ENCODE measurements at places on chromosomes 12 and 14.

DNA sequence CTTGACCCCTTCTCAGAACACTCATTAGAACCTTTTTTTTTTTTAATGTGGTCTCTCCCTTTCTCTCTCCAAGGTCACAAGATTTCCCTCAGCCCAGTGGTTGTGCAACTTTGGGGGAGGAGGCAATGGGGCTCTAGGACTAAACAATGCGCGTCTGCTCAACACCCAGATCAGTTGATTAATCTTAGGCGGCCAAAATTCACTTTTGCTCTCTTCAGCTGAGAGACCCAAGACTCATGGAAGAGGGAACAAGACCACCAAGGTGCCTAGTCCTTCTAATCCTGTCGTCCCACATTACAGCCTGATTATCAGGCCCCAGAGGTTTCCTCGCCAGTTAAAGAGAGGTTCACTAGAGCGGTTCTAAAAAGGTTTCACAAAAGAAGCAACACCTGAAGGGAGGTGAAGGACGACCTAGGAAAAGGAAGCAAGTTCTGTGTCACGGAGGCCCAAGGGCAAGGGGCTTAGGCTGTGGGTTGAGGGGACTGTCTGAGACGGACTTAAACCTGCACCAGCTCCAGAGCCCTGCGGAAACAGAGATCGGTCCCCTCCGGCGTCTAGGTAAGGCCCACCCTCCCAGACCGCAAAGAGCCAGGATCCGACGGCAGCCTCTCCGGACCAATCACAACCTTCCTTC is 824 bp upstream of the TARBP2 start:
- DNase-seq, result no peak

- no peak for DNase-seq
Observed at GRCh38 chr12:130435331-130435730, 97.6 kb downstream of the PIWIL1 start.

DNA sequence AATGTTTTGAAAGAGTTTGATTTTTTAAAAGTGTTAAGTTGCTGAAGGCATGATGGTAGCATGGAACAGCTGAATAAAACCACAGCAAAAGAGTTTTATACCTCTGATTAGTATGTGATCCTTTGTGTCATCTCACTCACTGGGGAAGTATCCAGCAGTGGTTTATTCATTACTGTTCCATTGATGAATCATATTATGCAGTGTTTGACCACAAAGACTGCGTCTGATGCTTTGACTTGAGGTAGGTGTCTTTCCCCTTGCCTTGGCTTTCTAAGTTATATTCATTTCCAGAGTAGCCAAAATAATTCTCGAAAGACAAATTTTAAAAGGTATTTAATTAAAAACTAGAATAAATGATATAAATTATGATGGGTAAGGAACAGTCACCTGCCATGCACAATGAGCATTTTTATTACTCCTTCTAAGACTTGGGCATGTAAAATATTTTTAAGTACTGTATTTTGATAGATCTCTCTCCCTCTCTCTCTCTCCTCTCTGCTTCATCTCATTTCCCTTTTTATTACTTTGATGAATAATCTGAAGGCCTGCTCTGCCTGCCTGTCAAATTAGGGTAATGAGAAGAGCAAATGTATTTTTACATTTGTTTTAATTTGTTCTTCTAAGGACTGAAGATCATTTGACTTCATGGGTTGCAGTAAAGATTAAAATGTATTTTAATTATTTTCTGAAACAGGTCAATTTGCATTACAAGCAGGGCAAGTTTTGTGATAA is 164.9 kb downstream of the NAV3 start:
- DNase-seq, result no peak

- no peak for DNase-seq
Observed at GRCh38 chr14:31895206-31895605, 181.9 kb upstream of the ARHGAP5 start.

DNA sequence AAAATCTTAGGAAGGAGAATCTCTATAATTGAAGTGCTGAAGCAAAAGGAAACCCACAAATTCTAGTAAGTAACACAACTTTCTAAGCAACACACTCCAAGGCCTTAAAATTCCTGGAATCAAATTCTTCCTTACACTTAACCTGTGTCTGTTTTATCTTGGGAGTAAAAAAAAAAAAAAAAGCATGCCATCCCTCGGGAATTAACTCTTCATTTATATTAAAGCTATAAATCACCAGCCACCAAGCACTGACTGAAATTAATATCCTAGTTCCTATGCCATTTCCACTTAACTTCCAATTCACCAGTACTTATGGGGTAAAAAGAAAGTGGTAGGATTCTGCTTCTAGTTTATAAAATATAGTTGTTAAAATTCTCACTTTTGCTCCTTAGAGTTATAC is 238.1 kb downstream of the SLC25A21 start:
- no peak for DNase-seq

- peak; percentile 58 for DNase-seq
Observed at GRCh38 chr12:121279507-121279915, 17.0 kb downstream of the CAMKK2 start.

- no peak for DNase-seq
Observed at GRCh38 chr12:131057211-131057721, 103.6 kb downstream of the ADGRD1 start.

DNA sequence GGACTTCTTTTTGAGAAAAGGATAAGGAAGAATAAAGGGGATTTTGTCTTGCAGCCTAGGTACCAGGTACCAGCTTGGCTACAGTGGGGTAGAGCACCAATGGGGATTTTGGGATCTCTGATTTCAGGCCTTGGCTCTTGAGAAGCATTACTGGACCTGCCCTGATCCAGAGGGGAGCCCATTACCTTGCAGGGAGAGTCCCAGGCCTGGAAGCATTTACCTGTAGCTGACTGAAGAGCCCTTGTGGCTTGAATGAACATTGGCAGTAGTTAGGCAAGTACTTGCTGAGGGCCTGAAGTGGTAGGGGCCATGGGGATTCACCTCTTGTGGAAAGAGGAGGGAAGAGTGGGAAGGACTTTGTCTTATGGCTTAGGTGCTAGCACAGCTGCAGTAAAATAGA is 308.2 kb upstream of the FBXO33 start:
- DNase-seq, result no peak

- no peak for DNase-seq
Observed at GRCh38 chr14:71013551-71014192, 106.4 kb downstream of the PCNX1 start.

- DNase-seq, result no peak
Observed at GRCh38 chr12:93299262-93299846, 78.4 kb upstream of the NUDT4 start.

- no peak for DNase-seq
Observed at GRCh38 chr14:56118611-56119181, 485 bp downstream of the PELI2 start.

All from dermis microvascular lymphatic vessel endothelial cell (primary cell).